Right hindlimb (tissue), 1 donor: ENCODE measurements at places on chromosomes 5 and 9.

GRCh38 chr5:160269017-160269416, 39.7 kb downstream of the FABP6 start:
- peak; percentile 47 for DNase-seq

- DNase-seq, result no peak
Measured at GRCh38 chr5:113634957-113635356, 121.5 kb downstream of the YTHDC2 start.

DNA sequence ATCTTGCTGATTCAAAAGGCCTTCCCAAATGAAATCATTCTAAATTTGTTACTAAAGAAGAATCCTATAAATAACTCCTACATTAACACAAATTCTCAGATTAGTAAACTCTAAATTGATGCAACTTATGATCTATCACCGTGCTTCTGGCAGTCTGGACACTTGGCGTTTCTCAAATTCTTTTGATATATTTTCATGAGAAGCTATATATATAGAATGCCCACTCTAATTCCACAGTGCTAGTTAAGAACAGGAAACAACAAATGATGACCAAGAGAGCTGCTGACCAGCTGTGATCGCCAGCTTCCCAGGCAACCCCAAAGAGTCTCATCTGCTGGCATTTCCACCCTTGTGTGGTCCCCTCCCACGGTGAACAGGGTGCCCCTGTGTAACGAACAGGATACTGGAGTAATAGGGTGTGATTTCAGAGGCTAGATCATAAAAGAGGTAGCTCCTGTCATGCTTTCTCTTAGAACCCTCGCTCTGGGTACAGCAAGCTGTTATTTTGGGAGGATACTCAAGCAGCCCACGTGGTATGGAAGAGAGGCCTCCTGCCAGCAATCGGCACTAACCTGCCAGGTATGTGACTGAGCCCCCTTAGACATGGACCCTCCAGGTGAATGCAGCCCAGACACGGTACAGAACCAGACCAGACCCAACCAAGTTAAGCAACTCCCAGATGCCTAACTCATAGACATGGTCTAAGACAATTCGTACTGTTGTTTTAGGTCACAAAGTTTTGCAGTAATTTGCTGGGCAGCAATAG, 64.7 kb downstream of the CDC14B start:
- DNase-seq, result no peak

DNA sequence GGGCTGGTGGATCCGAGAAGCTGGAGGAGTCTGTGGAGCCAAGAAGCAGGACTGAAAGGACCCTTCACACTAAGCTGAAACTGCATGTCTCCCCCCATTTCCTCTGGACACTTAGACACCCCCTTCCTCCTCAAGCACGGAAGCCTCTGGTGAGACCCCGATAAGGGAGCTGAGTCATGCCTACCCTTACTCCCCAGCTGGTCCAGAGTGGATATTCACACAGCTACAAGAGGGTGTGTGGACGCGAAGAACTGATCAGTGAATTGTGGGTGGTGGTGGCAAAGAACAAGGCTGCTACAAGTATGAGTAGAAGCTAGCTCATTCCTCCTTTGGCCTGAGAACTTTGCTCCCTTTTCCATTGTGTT, 4.3 kb downstream of the TLN1 start:
- no peak for DNase-seq

DNA sequence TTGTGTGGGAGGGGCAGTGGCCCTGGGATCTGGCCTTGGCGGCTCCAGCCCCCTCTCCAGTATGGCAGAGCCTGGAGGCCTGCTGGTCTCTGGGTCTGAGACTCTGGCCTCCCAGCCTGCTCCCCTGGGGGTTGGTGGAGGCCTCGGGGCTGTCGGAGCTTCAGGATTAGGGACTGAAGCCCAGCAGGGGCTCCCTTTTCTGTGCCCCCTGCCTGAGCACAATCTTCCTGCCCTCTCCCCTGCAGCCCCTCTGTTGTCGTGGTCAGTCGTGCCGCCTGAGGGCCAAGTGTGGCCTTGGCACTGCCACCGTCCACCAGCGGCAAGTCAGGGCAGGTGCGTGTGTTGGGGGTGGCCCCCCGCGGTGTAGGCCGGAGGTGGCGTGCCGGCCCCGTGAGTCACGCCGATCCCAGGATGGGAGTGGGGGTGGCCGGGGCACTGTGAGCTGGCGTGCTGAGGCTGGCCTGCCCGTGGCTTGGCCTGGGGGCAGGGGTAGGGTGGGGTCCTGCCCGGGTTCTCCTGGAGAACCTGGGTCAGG, 53.6 kb downstream of the RXRA start:
- no peak for DNase-seq

DNA sequence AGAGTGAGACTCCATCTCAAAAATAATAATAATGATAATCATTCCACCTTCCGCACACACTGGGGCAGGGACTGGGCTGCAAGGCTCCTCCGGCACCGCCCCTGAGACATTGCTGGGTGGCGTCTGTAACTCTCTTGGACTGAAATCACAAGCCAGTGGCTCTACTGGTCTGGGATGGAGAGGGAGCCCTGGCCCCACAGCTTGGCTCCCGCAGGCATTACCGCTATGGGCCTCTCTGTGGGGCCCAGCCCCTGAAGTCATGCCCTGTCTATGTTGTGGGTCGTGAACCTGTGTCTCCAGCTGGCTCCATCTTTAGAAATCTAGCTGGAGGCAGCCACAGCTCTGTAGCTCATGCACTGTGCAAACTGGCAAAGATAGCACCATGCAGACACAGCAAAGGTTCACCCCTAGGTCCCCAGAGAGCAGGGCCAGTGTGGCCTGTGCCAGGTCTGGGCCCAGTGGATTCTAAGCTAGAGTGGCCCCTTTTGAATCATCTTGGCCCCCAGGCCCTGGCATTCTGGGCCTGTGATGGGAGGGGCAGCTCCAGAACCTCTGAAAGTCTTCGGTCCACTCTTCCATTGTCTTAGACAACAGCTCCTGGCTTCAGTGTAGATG, 36.1 kb upstream of the COL5A1 start:
- DNase-seq, result no peak

GRCh38 chr9:105047742-105048041, 119.7 kb upstream of the ABCA1 start:
- DNase-seq, result no peak

DNA sequence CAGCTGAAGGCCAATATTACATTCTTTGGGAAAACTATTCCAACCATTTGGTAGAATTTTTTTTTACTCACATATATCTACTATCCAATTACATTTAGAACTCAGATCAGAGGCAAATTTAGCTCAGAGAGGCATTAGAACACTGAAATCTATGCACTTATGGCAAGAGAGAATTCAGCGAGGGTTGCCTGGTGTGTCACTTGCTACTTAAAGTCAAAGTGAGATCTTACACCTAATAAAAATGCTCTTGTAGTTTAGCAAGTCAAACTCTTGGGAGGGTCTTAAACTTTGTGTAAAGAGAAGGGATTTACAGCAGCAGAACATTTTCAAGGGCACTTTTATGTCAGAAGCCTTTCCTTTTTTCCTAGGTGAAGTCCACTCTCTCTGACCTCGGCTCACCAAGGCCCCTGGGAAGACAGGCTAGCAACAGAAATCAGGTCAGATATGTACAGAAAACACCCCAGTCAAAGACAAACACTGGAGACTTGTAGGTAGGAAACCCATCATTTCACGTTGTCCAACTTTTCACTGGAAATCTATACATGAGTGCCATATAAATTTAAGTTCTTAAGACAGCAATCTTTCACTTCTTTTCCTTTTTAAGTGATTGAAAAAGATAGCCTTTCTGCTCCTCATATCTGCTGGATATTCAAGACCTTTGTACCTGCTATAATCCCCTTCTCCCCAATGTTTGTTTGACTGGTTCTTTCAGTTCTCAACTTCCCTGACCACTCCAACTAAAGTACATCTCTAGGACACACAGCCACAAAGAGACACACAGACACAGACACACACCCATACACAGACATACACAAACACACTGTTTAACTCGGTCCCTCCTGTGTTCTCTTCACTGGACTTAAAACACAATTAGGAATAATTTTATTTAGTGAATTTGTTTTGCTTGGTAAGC, 635.8 kb downstream of the PDE4D start:
- no peak for DNase-seq

DNA sequence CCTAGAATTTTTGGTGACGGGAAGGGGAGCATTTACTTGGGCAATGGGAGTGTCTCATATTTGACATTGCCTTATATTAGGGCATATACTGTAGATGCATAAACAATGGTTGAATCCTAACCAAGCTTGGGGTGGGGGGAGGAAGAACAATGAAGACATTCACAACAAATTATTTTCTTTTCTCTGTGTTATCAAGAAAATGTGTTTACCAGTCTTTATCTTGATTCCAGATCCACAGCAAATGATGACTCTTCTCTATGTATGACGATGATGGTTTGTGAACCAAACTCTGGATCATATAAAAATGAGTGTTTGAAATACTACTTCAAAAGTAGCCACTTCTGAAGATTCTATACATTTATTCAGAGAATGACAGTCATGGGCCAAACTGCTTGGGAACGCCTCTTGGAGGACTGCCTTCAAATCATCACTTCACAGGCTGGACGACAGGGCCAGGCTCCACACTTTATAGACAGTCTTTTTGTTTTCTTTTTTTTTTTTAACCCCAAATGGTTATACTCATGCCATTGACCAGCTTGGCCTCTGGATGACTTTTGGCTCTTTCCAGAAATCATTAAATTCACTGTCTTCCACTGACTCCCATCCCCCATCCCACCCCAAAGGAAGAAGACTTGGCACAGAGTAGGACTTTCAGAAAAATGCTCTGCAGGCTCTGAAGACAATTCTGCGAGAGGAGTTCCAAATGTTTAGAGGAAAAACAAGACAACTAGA, 123.8 kb upstream of the LIFR start:
- peak; percentile 75 for DNase-seq

- no peak for DNase-seq
Measured at GRCh38 chr5:143491646-143492045, 88.2 kb upstream of the NR3C1 start.

DNA sequence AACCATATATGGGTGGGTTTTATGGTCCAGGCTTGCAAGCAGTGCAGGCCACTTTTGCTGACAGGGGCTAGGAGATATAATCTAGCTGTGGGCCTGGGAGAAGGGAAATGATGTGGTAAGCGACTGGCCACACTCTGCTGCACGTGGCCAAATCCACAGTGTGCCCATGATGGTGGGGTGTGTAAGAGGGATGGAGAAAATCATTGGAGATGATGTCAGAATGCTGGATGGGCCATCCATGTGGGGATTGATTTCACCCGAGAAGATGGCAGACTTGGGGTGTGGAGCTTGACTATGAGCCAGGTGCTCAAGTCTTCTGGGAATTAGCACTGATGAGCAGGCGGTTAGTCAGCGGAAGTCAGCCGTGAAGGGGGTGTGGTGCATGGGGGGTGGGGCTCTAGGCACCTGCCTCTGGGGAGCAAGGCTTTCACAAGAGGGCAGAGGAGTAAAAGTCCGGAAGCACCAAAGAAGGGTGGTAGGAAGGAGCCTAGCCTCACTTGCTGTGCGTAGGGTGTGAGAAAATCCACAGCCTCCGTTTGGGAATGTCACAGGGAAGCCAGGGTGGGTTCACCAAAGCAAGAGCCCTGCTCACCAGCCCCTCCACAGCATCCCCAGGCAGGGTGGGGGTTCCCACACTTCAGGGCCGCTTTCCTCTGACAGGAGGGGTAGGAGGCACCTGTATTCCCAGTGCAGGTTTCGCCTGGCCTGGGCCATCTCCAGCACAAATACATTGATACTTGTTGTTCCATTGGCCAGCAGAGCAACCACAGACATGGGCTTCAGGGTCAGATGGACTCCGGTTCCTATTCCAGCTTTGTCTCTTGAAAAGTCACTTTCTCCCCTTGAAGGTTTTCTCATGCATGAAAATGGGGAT, 44.5 kb upstream of the ANGPTL2 start:
- no peak for DNase-seq

GRCh38 chr5:124872615-124873014, 126.2 kb upstream of the ZNF608 start:
- no peak for DNase-seq

DNA sequence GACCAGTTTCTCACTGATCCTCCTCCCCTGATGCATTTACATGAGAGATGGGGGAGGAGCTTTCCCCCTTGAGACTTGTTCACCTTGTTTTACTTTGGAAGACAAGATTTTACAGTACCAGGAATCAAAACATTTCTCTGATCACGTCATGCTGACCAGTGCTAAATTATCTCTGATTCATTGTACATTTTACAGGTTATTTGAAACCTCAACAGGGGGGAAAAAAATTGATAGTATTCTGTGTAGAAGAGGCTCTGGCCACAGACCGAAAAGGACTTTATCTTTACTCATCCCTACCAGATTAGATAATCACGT, 133.9 kb downstream of the GRIA1 start:
- no peak for DNase-seq

DNA sequence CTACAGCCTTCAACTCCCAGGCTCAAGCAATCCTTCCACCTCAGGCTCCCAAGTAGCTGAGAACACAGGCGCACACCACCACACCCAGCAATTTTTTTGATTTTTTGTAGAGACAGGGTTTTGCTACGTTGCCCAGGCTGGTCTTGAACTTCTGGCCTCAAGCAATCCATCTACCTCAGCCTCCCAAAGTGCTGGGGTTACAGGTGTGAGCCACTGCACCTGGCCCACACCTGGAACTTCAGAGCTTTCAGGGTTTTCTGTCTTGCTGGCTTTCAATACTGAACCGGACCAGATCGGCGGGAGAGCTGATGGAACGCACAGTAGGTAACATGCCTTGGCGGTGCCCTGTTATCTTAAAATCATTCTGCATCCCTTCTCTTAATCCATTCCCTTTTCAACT, 30.8 kb downstream of the IPPK start:
- no peak for DNase-seq

DNA sequence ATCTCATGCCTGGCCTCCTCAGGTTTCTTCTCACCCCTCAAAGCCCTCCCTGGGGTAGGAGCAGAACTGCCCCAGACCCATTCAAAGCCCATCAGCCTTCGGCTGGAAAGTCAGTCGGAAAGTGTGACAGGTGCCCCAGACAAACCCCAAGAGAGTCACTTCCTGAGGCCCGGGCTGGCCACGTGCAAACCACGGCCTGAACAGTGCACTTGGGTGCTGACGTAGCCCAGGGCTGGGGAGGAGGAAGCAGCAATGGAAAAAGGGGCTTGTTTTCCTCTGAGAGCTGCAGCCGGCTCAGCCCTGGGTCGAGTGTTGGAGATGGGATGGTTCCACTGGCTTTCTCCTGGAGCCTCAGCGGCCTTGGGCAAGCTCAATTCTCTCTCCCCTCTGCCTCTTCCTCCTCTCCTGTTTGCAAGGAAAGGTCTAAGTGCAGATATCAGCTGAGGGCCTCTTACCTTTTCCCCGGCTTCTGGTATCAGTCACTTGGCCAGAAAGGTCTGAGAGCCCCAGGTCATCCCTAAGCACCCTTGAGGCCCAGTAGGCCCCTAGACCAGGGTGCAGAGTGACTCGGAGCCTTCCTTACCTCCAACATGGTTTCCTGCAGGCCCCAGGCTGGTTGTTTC, 5.9 kb upstream of the EGR1 start:
- DNase-seq, result no peak

DNA sequence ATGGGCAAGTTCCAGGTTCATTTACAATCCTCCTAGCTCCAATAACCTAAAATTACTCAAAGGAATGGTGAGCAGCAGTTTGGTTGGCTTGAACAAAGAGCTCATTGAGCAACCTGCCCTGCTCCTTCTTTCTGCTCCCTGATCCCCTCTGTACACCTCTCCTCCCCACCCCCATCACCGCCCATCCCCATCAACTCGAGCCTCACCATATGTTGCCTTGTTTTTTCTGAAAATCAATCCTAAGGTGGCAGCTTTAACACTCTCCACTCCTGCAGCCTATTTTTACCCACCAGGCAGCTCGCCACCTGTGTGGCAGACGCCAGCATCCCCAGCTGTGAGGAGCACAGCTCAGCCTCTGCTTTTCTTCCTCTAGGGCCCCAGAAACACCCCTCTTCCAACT, 533.4 kb upstream of the BRINP1 start:
- DNase-seq, result no peak
